Mucosa of gallbladder (tissue), 1 donor: ENCODE measurements at places on chromosomes 2 and 18. TPM values are rescaled to one million over a fixed set of nuclear protein-coding genes. Genes with fewer than 3 reads are reported as not detected.

The POTEI gene
- 0.03 TPM for total RNA-seq

The PER2 gene
- total RNA-seq, result 29.8 TPM

GRCh38 chr2:39584283-39584965, 81.3 kb upstream of the TMEM178A start:
- no peak for DNase-seq

- no peak for DNase-seq
Measured at GRCh38 chr2:31216734-31217133, 581 bp downstream of the CAPN14 start.
